A549 treated with ZK216348 at 1 μM for 4 hours (cell line): ENCODE measurements at places on chromosomes 5 and 9. TPM values are rescaled to one million over a fixed set of nuclear protein-coding genes. Genes with fewer than 3 reads are reported as not detected.

Gene RNF183
- total RNA-seq, result not detected in 5 replicates

Gene PIGO
- total RNA-seq, result 31.6 to 55.7 TPM (median 52.3 TPM) in 5 replicates

Gene LCN12
- 0.41 to 2.0 TPM (median 1.0 TPM) in 5 replicates for total RNA-seq

Gene AQP7
- 0.36 to 0.95 TPM (median 0.47 TPM) in 5 replicates for total RNA-seq

Gene OR1J2
- not detected in 5 replicates for total RNA-seq

Gene DMGDH
- not detected in 5 replicates for total RNA-seq

Gene DMRTA1
- total RNA-seq, result 0.63 to 0.88 TPM (median 0.79 TPM) in 5 replicates

Gene UAP1L1
- 9.0 to 14.6 TPM (median 11.9 TPM) in 5 replicates for total RNA-seq

Gene MAMDC4
- total RNA-seq, result 1.8 to 5.7 TPM (median 4.8 TPM) in 5 replicates

Gene NUTM2G
- not detected in 5 replicates for total RNA-seq

Gene ANKRD34B
- 0.06 to 0.31 TPM (median 0.25 TPM) in 4 of 5 replicates, not detected in the other for total RNA-seq

Gene SLU7
- 42.2 to 94.6 TPM (median 52.0 TPM) in 5 replicates for total RNA-seq

Gene SPDL1
- 64.0 to 106 TPM (median 75.9 TPM) in 5 replicates for total RNA-seq

Gene GABBR2
- total RNA-seq, result 0.12 to 0.34 TPM (median 0.31 TPM) in 5 replicates

Gene FGD3
- total RNA-seq, result 0.13 to 0.36 TPM (median 0.17 TPM) in 5 replicates

Gene FGFR4
- 10.3 to 26.0 TPM (median 25.5 TPM) in 5 replicates for total RNA-seq

Gene SMC5
- 8.7 to 19.6 TPM (median 15.2 TPM) in 5 replicates for total RNA-seq

Gene ADRB2
- 0.53 to 1.2 TPM (median 0.73 TPM) in 5 replicates for total RNA-seq

Gene RNF224
- total RNA-seq, result 0.13 to 0.58 TPM (median 0.39 TPM) in 4 of 5 replicates, not detected in the other
